ENCODE measurements at places on chromosomes 5 and 9.

DNA sequence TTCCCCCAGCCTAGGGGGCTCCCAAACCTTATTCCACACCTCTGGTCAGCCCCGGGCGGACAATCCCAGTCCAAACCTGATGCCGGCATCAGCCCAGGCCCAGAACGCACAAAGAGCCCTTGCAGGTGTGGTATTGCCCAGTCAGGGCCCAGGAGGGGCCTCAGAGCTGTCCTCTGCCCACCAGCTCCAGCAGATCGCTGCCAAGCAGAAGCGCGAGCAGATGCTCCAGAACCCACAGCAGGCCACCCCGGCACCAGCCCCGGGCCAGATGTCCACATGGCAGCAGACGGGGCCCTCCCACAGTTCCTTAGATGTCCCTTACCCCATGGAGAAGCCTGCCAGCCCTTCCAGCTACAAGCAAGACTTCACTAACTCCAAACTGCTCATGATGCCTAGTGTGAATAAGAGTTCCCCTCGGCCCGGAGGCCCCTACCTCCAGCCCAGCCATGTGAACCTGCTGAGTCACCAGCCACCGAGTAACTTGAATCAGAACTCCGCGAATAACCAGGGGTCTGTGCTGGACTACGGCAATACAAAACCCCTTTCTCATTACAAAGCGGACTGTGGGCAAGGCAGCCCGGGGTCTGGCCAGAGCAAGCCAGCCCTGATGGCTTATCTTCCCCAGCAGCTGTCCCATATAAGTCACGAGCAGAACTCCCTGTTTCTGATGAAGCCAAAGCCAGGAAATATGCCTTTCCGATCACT lies 27.6 kb upstream of the LTC4S start:
- DNase-seq = no peak

- DNase-seq = no peak
Observed at GRCh38 chr9:125137200-125137599, 6.1 kb downstream of the SCAI start.

GRCh38 chr9:137385061-137385655 lies 37.8 kb downstream of the EXD3 start:
- no peak for DNase-seq

DNA sequence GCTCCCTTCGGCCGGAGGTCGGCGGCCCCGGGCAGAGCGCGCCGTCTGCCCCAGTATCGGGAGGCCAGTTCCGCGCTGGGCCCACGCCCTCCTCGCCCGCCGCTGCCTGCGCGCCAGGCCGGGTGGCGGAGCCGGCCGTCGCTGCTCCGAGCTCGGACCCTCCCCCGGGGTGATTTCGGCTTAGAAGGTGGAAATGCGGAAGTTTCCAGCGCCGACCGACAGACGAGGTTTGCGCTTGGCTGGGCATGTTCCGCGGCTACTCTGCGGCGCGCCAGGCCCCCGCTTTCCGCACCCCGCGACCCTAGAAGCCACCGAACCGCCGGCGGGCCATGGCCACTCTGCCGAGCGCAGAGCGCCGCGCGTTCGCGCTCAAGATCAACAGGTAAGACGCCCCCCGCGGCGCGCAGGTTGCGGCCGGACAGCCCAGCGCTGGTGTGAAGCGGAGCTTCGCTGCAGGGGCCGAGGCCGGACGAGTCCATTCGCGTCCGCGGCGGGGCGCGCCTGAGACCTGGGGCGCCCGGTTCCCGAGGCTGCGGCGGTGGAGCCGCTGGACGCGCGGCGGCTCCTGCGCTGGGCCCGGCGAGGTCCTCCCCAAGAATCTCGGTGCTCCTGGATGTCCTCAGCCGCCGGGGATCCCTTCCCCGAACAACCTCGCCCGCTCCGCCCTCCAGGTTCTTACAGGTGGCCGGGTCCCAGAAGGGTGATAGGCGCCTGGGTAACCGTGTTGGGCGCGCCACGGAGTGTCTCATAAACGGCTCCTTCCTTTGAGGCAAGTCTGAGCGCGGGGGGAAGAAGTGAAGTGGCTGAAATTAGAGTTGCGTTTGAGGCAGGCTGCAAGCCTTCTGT lies at the start of gene DOCK8:
DOCK8 (plus strand) TSS at position 218 of the 846 bp plus-strand sequence; CDS start at position 330, 112 bp downstream.
- DNase-seq = peak; percentile 47

GRCh38 chr9:113665064-113665463 lies 201.5 kb downstream of the RGS3 start:
- DNase-seq = no peak

DNA sequence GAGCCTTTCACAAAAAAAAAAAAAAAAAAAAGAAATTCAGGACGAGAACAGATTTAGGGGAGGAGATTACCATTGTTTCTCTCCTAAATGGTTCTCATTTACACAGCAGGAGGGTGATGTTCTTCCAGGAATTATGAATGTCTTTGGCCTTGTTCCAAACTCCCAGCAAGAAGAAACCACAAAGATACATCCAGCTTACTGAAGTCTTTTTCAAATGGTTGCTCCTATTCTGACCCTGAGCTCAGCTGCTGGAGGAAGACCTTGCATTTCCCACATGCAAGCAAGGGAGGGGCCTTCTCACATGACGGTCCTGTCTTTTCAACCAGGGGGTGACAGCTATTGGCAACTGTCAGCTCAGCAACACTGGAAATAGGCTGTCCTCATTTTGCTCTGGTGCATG lies 203.0 kb upstream of the VLDLR start:
- DNase-seq = no peak

DNA sequence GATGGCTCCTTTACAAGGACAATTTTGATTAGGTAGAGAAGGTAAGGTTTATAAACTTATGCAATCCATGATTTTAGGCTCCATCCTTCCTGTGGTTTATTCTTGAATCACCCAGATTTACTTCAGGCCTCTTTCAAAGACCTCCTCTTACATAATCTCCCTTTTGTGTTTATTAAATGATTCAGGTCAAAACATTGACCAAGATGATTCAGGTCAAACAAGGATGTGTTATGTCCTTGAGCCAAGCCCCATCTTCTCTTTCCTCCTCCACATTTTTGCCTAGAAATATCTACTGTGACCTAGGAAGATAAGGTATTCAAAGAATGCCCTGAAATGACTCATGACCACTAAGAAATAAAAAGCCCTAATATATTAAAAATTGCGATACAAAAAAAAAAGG lies 31.8 kb upstream of the TLR4 start:
- DNase-seq = no peak

GRCh38 chr9:115712981-115713380 lies 440.6 kb upstream of the PAPPA start:
- no peak for DNase-seq

DNA sequence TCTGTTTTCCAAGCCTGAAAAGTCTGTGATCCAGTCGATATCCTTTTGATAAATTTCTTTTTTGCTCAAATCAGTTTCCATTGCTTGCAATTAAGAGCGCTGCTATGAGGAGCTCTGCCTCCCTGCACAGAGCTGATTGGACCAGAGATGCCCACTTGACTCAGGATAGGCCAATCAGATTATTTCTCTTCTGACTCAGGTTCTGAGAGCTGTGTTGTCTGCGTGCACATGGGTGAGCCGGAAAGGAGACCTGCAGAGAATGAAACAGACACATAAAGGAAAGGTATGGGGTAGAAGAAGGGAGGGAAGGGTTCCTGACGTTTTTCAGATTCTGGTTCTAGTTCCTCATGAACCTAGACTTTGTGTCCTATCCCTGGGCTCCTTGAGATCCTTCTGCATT lies 15.8 kb upstream of the FABP6 start:
- no peak for DNase-seq

DNA sequence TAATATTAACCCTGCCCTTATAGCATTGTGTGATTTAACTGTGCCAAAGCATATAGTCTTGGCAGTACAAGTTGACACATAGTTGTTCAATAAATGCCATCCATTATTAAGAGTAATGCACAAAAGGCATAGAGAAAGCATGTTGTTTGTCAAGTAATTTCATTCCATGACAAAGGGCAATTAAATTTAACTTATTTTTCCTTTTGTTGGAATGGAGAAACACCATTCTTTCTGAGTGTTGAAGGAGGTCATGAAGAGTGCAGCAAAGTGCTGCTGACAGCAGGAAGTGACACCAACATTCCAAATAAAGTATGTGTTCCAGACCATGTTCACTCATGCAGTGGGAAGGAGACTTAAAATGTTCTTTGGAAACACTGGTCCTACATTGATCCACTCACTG lies 29.1 kb downstream of the ANKDD1B start:
- no peak for DNase-seq

GRCh38 chr9:73753171-73753570 lies 601.5 kb downstream of the ANXA1 start:
- no peak for DNase-seq

DNA sequence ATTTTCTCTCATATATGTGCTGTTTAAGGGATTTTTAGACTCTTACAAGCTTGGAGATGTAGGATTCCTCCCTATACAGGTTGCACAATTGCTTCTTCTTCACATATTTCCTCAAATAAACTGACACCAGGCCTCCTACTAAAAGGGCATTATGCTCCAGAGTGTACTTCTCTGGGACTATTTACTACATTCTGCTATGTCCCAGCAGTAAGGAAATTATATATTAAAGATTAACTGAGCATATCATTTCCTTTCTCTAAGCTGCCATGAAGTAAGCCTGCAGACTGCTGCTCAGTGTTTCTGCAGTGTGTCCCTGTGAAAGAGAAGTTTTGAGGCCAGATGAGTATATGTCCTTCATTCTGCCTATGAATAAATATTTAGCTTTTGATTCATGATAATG lies 356.9 kb upstream of the NUDT12 start:
- DNase-seq = no peak

- DNase-seq = no peak
Observed at GRCh38 chr5:66872736-66873331, 276.6 kb downstream of the MAST4 start.

GRCh38 chr9:137069508-137070091 lies 757 bp downstream of the SAPCD2 start:
- no peak for DNase-seq

DNA sequence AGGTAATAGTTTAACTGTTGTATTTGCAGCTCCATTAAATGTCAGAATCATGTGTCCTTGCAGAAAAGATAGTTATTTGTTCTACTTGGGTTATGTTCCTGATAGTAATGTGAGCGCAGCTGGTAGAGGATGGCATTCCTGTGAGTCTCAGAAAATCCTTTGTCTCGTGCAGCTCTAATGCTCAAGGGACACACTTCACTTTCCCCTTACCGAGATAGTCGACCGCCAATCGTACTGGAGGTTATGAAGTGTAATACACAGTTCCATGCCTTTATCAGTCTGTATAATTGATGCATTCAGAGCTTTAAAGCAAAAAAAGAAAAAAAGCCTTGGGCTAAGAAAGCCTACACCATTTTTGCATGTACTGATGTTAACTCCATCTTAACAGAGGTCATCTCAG lies 60.2 kb upstream of the SRP19 start:
- no peak for DNase-seq

DNA sequence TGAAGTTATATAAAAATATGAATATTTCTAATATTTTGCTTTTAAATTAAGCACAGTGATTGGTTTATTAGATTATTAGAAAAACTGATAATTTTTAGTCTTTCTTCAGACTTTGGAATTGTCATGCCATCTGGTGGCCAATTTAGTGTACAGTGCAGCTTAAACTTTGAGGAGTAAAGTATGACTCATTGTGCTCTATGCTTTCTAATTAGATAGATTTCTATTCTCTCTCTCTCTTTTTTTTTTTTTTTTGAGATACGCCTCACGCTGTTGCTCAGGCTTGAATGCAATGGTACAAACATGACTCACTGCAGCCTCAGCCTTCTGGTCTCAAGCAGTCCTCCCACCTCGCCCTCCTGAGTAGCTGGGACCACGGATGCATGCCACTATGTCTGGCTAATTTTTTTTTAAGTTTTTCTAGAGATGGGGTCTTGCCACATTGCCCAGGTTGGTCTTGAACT lies 42.1 kb upstream of the GPR21 start:
- DNase-seq = no peak

GRCh38 chr9:28925157-28925556 lies 1351.9 kb upstream of the C9orf72 start:
- DNase-seq = no peak

GRCh38 chr5:90022711-90023053 lies 386.9 kb downstream of the CETN3 start:
- no peak for DNase-seq

DNA sequence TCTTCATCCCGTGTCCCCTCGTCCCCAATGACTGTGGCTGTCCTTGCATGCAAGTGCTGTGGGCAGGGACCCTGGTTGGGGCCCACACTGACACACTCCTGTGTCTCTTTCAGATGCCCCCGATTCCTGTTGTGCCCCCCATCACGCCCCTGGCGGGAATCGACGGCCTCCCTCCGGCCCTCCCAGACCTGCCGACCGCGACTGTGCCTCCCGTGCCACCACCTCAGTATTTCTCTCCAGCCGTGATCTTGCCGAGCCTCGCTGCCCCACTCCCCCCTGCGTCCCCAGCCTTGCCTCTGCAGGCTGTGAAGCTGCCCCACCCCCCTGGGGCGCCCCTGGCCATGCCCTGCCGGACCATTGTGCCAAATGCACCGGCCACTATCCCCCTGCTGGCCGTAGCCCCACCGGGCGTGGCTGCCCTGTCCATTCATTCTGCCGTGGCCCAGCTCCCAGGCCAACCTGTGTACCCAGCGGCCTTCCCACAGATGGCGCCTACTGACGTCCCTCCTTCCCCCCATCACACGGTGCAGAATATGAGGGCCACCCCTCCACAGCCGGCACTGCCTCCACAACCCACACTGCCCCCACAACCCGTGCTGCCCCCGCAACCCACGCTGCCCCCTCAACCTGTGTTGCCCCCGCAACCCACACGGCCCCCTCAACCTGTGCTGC lies 75.0 kb downstream of the WNK2 start:
- DNase-seq = no peak
